ENCODE measurements at places on chromosomes 3 and 15.

- DNase-seq, result no peak
Observed at GRCh38 chr3:7194071-7194835, 333.3 kb downstream of the GRM7 start.

GRCh38 chr3:187689984-187690383, 12.4 kb downstream of the RTP2 start:
- no peak for DNase-seq

GRCh38 chr3:125051715-125052581, 3.8 kb downstream of the HEG1 start:
- no peak for DNase-seq

- DNase-seq, result no peak
Observed at GRCh38 chr3:126160243-126161210, 19.9 kb downstream of the ALDH1L1 start.

DNA sequence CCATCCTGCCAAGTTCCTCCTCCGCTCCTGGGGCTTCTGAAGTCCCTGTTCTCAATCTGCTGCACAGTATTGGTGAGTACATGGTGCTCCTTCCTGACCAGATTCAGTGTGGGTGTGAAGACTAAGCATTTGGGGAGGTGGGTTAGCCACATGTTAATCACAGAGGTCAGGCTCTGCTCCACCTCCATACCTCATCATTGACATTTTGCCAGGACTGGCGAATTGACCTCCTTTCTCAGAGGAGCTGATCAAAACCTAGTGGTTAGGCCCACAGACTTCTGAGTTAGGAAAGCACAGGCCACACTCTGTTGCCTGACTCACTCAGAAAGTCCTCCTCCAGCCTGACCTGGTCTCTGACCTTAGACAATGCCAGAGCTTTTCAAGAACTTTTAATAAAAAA, 8.4 kb upstream of the RPS17 start:
- DNase-seq, result no peak

DNA sequence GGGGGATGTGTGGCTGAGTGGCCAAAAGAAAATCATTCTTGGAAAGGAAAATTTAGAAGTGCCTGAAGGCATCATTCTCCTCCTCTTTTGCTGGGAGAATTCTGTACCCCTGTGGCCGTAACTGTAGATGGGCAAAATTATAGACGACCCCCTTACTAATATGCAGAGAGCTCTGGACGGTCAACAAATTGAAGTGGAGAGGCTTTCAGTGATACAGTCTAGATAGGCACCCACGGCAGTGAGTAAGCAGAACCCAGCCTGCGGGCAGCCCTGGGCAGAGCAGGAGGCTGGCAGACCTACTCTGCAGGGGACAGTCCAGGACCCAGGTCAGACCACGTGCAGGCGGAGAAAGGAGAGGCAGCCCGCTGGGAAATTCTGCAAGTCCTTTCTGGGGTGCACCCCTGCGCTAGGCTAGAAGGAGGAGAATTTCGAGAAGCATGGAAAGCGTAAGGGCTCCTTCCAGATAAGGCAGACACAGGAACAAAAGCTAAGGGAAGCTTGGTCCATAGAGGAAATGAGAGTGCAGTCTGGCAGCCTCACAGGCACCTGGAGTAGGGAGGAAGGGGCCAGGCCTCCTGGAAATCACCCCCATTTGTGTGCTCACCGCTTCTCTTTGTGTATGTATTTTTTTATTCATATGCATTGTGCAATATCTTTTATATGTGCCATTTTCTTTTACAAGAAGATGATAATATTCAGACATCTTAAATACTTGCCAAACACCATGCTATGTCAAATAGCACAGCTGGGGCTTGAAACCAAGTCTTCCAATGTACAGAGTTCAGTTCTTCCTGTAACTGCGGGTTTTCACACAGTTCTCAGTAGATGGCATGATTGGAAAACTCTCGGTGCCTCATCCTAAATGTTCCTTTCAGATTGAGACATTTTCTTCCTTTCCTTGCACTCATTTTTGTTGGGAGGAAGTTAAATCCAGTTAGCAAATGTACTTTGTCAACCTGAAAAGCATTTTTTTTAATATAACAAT, 40.2 kb downstream of the LRRK1 start:
- no peak for DNase-seq

GRCh38 chr15:83943849-83944404, 290.0 kb downstream of the ADAMTSL3 start:
- no peak for DNase-seq

- no peak for DNase-seq
Observed at GRCh38 chr3:1235526-1236120, 142.8 kb downstream of the CNTN6 start.

DNA sequence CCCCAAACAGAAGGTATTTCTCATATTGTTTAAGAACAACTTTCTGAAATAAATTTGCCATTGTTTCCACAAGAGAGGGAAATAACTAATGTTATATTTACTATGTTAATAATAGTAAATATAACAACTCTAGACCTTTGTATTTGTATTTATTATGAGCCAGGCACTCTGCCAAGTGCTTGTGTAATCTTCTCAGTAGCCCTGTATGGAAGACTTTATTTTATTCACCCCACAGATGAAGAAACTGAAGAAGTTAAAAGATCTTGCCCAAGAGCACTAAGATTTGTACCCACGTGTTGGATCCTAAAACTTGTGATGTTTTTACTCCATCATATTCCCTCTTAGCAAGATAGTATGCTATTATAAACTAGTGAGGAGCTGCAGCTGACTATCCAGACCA, 12.0 kb upstream of the GNB4 start:
- no peak for DNase-seq

GRCh38 chr3:45591547-45592040, 3.0 kb upstream of the LIMD1 start:
- no peak for DNase-seq

DNA sequence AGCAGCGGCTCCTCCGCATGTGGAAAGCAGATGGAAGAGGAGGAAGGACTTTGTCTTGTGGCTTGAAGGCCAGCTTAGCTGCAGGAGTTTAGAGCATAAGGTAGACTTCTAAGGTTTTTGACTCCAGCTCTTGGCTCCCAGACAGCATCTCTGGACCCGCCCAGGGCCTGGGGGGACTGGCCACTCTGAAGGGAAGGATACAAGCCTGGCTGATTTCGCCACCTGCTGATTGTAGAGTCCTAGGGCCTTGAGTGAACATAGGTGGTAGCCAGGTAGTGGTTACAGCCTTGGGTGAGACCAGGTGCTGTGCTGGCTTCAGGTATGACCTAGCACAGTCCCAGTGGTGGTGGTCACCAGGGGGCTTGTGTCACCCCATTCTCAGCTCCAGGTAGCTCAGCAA, 48.4 kb upstream of the RPL35A start:
- DNase-seq, result no peak

DNA sequence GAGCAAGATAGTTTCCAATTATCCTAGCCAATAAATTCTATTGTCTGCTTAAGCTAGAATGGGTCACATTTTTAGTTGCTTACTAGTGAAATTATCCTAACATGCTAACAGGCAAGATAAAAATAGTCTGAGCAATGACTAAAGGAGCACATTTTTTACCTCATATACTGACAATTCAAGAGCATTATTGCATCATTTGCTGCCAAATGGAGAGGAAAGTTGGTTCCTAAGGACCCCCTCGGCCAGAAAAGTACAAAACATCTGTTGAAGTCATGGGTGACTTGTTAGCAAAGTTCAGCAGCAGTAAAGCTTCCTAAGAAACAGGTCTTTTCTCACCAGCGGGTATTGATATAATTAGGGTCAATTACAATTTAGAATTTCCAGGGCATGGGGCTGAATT, 1001.0 kb downstream of the FHIT start:
- DNase-seq, result no peak

DNA sequence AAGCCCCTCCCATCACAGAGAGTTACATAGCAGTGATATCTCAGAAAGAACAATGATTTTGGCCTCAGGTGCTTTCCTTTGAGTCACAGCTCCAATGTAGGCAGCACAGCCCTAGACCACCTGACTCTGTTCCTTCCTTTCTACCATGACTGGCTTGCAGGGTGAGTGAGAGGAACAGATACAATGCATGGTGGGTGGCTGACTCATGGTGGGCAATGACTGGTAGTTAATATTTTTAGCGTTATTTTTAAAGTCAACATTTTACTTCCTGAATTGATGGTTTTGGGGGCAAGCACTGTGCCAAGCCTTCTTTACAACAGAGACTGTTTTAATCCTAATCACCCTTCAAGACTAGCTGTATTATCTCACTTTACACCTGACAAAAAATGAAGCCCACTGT, 32.8 kb upstream of the ST3GAL6 start:
- no peak for DNase-seq

DNA sequence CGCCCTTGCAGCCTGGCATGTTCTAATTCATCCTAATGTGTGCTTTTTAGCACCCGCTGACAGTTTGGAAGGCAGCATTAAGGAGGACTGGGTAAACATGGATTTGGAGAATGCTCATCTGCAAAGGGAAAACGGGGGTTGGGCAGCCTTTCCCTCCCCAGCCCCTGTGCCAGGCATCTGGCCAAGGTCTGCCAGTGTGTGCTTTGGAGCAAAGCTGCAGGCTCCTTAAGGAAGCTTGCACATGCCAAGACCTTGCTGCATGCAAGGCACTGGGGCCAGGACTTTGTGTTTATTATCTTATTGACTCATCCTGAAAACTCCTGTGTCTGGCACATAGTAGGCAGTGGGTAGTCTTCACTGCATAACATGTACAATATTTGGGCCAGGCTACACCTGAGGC, 20.1 kb downstream of the FAM3D start:
- peak; percentile 2 for DNase-seq

DNA sequence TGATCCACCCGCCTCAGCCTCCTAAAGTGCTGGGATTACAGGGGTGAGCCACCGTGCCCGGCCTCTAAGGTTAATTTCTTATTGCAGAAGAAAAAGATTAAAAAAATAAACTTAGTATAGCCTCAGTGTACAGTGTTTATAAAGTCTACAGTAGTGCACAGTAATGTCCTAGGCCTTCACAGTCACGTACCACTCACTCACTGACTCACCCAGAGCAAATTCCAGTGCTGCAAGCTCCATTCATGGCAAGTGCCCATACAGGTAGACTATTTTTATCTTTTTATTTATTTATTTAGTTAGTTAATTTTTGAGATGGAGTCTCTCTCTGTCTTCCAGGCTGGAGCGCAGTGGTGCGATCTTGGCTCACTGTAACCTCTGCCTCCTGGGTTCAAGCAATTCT, 3.2 kb upstream of the FLNB start:
- DNase-seq, result no peak

DNA sequence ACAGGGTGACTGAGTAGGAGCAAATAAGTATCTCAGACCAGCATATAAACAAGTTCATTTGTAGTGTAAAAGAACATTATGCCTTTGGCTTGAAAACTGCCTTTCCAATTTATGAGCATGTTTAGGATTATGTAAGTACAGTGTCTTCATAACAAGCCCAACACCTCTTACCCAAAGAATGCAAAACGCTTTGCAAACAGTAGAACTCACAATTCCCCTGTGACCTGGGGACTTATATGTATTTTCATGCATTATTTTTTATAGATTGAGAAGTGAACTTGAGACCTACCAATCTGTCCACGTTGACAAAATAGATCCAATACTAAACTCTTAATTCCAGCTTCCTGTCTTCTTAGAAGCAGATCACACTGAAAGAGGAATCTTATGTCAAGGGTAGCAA, 202.1 kb downstream of the TP63 start:
- no peak for DNase-seq

GRCh38 chr3:78908236-78908635, 859.6 kb downstream of the ROBO1 start:
- no peak for DNase-seq

- no peak for DNase-seq
Observed at GRCh38 chr3:35737934-35738706, 98.8 kb downstream of the ARPP21 start.

DNA sequence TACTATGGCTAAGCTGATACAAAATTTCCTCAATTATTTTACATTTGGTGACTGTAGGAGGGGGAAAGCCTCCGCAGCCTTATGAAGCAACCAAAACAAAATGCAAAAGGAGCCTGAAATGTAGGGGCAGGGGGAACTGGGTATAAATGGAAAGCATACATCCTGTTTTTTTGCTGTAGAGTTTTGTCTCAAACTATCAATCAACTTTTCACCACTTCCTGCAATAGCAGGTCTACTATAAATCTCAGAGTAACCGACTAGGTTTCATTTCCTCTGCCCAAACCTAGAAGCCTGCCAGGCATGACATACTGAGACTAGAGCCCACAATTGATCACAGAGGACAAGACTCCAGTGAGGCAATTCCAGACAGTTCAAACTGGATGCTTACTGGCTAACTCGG, 91.3 kb downstream of the SHQ1 start:
- no peak for DNase-seq

DNA sequence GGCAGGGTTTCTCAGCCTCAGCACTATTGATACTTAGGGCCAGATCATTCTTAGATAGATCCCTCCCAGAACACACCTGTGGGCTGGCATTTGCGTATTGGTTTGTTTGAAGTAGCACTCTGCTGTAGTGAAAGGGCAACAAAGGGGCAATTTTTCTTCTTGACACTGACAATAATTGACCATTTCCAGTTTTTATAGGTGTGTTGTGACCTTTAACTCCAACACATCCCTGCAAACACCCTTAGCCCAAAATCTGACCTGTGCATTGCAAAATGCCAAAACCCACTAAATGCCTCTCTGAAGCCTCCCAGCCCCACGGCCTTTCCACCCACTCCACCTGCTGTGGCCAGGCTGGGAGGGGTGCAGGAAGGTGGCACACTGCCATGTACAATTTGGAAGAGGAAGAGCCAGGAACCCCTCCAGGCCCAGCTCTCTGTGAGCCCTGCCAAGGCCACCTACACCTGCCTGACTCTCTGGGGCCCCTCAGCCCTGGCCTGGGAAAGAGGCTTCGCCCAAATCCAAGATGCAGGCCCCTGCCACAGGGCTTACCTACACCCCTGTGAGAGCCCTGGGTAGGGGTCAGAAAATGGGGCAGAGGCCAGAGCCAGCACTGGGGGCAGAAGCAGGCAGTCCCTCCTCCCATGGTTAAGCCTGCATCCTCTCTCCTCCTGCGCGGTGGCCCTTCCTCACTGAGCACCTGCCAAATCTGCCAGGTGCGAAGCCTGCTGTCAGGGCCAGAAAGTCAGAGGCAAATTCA, 9.6 kb upstream of the CYP11A1 start:
- DNase-seq, result no peak

- DNase-seq, result no peak
Observed at GRCh38 chr15:25226360-25226759, 212.5 kb downstream of the UBE3A start.

- DNase-seq, result no peak
Observed at GRCh38 chr3:191922570-191922969, 461.6 kb downstream of the PYDC2 start.

GRCh38 chr3:132342183-132342582, 25.0 kb downstream of the ACP3 start:
- DNase-seq, result no peak

DNA sequence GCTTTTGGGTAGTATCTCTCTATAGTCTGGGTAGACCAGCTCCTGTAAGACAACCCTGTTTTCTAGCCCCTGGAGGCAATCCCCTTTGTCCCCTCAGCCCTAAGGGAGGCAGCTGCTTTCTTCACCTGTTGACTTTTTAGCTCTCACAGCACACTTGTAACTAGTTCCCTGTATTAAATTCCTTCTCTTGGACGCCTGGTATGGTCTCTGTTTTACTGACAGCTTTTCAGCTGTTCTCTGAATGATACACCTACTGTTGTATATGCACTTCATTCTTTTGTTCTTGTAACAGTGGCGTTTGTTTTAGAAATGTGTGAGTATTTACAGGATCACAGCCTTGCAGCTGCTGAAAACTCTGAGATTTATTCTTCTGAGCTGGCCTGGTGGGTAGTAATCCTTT, 413.0 kb upstream of the RBMS3 start:
- no peak for DNase-seq
